ENCODE measurements at places on chromosomes 16 and 17. TPM values are rescaled to one million over a fixed set of nuclear protein-coding genes. Genes with fewer than 3 reads are reported as not detected.

Gene BCAR1
- 0.71 TPM for total RNA-seq

Gene ABCC11
- not detected for total RNA-seq

Gene CDH13
- total RNA-seq: not detected

Gene ABCA3
- 9.1 TPM for total RNA-seq

Gene NOD2
- total RNA-seq: 5.1 TPM

DNA sequence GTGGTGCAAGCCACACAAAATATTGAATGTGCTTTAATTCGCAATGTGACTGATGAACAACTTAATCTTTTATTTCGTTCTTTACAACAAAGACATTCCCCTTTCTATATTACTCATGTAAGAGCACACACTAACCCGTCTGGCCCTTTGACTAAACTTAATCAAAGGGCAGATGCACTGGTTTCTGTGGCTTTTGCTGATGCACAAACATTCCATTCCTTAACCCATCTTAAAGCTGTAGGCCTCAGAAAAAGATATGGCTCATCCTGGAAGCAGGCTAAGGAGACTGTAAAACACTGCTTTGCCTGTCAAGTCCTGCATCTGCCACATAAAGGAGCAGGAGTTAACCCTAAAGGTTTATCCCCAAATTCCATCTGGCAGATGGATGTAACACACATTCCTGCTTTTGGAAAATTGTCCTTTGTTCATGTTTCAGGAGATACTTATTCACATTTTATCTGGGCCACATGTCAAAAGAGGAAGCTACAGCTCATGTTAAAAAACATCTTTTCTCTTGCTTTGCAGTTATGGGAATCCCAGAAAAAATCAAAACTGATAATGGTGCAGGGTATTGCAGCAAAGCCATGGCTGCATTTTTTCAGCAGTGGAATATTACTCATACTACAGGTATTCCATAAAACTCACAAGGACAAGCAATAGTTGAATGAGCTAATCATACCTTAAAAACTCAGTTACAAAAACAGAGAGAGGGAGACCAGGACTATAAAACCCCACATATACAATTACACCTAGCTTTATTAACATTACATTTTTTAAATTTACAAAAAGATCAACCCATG lies 137.2 kb downstream of the AHSP start:
- peak; percentile 17 for DNase-seq

DNA sequence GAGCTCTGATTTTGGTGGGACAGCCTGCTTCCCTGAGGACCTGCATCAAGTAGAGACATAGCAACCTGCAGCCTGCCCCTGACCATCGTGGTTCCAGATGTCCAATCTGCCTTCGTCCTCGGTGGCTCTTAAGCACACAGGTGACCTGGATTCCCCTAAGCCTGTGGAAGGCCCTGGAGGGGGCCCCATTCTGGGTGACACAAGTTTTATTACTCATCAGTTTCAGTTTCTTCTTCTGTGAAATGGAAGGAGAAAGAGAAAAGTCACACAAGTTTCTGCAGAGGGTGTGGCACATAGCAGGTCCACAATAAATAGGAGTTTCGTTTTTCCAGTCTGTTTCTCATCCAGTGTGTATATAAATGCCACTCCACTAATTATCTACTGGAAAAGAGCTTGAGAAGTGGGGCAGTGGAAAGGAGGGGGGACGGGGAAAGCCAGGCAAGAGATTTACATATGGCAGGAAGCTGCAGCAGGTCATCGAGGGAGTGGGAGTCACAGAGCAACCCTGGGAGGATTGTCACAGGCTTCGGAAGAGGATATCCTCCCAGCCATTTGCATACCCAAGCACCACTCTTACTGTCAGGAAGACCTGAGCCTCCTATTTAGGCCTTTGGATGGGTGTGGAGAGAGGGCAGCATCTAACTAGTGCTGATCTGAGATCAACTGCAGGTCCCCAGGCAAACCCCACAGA lies 10.0 kb upstream of the NOS2 start:
- DNase-seq: peak; percentile 51

DNA sequence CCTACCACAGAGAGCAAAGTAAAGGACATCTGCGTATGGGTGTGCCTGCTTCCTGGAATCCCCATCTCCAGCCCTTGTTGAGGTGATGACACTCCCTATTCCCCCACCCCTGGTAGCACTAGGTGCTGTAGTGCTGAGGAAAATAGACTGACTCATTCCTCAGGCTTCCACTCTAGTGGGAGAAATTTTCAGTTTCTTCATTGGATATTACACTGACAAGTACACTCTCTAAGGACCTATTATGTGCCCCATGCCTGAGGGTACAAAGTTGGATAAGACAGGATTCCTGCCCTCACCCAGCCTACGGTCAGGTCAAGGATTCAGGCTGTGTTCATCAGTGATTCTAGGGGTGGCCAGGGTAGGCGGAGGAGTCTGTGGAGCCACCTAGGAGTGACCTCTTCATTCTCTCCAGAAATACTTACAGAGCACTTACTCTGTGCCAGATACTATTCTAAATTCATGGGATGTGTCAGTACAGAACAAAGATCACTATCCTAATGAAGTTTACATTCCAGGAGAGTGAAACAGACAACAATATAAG lies 4.5 kb upstream of the ZC3H7A start:
- DNase-seq: no peak

DNA sequence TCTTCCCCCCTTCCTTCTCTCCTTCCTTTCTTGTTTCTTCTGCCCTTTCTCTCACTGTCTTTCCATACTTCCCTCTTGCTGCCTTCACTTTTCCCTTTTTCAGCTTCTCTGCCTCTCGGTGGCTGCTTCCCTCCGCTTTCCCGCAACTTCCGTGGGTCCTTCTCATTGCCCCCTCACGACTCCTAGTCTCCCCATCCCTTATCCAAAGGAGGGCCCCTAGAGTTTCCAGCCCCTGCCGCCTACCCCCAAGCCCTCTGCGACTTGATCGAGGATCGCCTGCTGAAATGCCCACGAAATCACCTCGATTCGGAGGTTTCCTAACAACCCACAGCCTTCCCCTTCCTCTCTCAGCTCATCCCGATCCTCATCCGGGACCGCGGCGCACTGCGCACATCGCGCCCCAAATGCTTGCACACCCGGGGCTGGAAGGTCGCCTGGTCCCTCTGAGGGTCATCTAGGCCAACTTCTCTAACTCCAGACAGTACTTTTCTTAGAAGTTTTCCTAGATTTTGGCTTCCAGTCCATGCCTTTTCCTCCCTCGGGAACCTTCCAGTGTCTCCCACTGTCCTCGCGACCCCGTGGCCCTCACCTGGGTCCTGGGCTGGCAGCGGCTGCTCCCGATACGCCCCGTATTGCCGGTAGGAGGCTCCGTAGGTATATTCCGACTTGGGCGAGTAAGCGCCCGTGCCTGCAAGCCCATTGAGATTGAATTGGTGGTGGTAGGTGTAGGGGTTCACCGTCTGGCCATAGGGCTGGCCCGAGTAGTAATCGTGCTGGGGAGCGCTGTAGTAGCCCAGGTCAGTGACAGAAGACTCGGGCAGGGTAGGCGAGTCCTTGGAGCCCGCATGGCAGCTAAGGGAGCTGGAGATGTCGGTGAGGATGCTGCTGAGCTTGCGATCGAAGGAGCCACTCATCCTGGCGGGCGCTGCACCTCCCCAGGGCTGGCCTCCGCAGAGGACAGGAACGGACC lies 654 bp downstream of the DLX3 start:
- peak; percentile 14 for DNase-seq

DNA sequence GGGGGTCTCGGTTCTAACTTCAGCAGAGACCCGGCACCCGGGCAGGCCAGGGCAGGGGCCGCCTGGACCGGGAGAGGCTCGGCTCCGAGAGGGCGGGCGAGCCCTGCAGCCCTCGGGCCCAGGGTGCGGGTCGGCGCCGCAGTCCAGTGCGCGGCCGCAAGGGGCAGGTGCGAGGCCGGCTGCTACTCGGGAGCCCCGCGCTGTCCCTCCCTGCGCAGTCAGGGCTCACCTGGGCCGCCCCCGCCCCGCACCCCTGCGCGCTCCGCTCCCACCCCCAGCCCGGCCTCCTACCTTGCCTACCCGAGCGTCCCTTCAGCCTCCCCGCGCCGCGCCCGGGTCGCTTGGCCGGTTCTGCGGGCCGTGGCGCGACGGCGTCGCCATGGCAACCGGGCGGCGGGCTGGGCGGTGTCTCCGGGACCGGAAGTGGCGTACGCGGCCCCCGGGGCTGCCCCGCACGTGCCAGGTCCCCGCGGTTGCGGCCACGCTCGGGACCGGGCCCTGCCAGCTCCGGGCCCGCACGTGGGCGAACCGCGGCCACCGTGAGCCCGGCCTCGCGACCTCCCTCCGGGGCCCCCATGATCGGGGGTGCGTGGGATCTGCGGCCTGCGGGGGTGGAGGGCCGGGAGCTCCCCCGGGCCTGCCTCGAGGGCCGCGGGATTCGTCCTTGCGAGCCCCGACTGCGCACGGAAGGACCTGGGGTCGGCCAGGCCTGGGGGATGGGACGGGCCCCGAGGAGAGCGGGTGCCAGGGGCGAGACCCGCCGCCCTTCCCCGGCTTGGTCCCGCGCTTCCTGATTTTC lies at the start of gene CYB561:
Gene CYB561 (minus strand): TSS at position 353 of the 799 bp plus-strand sequence. CDS start 8,759 bp downstream, outside the sequence.
- peak; percentile 82 for DNase-seq

- no peak for DNase-seq
Measured at GRCh38 chr16:75506574-75506973, 11.3 kb upstream of the CHST6 start.

DNA sequence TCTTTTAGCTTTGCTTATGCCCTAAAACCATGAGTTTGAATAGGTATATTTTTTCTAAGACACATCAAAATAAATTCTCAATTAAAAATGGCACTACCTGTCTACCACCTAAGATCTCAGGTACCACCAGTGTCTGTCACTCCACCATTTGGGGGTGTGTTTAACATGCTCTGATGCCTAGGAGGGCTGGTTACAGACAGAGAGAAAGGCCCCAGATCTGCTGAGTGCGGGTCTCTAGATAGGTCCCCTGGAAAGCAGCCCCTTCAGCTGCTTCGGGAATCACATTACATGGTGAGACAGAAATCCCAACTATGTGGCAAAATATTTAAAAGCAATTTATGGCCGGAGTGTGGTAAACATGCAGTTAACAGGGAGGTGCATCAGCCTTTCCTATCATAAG lies 653 bp upstream of the VAC14 start:
- no peak for DNase-seq

DNA sequence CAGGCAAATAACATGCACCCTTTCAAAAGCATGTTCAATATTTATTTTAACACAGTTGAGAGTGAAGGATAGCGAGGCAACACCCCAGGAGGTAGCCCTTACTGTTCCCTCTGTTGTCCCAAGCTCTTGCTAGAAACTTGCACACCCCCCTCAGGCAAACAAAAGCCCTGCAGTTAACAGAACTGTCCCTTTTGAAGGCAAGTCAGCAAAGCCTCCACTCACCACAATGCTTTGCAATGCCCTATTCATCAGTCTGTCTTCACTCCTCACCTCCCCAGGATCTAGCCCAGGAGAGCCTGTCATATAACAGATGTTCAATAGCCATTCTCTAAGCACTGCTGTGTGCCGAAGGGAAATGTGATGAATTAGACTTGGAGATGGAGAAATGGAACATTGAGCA lies 3.5 kb upstream of the CNEP1R1 start:
- peak; percentile 10 for DNase-seq

DNA sequence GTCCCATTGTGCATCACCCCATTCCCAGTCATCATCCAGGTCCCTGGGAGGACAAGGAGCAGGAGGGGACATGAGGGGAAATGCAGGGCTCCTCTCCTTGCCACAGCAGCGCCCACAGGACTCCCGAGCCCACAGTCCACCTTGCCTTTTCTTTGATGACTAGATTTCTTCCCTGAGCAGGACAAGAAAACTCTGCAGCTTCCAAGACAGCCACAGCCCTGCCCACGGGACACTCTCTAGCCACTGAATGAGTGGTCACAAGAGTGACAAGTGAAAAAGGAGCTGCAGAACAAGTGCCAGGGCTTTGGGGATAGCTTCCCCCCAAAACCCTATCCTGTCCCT lies 4.7 kb downstream of the NEURL4 start:
- no peak for DNase-seq

DNA sequence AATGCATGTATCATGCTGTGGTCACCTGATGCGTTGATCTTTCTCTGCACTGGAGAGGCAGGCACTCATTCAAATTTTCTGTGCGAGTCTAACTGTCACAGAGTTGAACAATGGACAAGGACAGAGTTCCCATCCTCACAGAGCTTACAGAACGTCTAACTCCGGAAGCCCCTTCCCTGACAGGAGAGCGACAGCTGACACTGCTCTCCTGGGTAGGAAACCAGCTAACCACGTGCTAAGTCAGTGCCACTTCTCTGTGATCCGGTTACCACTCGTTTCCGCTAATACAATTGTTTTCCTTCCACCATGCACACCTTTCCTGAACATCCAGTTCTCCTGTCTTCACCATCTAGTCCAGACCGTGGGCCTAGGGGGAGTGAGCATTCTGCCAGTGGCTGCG lies 11.3 kb downstream of the KLHDC4 start:
- no peak for DNase-seq

- no peak for DNase-seq
Measured at GRCh38 chr17:77405867-77406732, 265.3 kb downstream of the SEC14L1 start.

DNA sequence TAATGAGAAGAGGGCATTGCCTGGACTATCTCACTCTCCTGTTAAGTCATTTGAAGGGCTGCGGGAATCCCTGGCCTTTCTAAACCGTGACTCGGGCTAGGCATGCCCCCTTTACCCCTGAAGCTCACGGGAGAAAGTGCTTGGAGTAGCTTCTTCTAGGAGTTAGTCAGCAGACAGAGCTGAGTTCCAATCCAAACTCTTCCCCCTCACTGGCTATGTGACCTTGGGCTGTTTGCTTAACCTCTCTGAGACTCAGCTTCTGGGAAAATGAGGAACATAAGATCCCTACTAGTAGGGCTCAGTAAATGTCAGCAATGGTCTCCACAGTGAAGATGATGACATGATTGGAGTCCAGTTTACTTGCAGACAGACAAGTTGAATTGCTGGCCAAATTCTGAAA lies 5.7 kb upstream of the B9D1 start:
- DNase-seq: no peak

DNA sequence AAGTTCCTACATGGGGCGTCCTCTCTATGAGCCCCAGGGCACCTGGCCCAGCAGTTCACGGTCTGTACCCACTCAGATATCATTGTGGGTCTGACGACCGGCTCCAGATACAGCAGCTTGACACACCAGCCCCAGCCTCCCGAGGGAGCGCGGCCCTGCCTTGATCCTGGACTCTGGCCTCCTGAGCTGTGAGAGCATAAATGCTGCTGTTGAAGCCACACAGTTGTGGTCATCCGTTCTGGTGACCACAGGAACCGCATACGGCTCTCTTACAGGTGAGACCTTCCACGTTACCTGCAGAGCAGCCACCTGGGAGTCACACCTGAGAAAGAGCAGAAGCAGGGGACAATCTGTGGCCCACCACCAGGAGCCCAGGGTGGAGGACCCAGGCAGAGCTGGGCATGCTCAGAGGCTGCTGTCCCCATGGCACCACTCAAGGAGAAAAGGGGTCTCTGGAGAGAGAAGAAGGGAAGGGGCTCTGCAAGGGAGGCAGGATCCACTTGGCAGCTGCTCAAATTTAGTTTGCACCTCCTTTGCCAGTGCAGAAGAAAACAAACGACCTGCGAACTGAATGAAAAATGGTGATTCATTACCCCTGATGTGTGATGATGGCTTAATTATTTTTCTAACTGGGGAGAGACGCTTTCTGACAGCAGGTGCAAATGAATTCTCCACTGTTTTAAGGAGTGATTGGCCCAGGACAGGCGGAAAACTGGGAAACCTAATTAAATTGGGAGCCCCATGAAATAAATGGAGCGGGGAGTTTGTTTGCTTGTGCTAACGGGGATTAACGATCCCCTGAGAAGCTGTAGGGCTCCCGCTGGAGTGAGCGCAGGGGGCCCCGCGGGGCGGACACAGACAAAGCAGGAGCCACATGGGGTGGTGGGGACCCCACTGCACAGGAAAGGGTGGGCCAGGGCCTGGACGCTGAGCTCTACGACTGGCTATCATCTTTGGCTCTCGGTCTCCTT lies 208.9 kb downstream of the RBFOX3 start:
- DNase-seq: no peak

- DNase-seq: no peak
Measured at GRCh38 chr16:50298591-50299507, 32.5 kb downstream of the ADCY7 start.
